ENCODE measurements at places on chromosomes 4 and X.

DNA sequence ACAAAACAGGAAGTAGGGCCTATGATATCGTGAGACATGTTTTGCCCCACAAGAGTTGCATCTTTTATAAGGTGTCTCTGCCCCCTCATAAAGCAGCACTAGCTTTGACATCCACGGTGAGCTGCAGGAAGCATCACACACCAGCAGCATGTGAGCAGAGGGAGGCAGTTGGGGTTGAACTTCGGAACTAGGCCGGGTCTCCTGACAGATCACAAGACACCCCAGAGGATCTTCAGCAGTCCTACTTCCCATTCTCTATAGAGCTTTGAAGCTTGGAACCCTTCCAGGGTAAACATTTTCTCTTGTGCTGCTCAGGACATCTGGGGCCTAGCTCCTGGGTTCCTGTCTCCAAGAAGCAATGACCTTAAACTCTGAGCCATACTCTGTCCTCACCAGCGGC, 27.5 kb downstream of the YY2 start:
- DNase-seq: no peak

GRCh38 chr4:157172011-157172410, 48.5 kb upstream of the GRIA2 start:
- no peak for DNase-seq

DNA sequence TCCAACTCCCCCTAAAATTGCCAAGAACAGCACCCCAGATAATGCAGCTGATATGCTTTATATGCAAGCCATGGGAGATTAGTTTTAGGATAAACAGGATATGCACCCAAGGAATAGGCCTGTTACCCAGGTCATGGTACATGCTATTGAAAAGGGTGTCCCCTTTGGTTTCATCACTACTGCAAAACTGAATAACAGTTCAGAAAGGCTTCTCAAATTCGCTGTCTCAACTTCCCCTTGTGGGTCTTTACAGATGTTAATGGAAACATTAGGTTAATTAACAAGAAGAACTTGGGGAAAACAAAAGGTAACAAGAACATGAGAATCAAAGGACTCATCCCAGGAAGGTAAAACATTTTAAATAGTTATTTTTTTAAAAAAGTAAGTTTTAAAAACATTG, 318.7 kb downstream of the PRR32 start:
- no peak for DNase-seq

GRCh38 chrX:153450114-153450948, 4.5 kb upstream of the TREX2 start:
- no peak for DNase-seq

GRCh38 chr4:3128976-3129375, 54.5 kb downstream of the HTT start:
- no peak for DNase-seq

DNA sequence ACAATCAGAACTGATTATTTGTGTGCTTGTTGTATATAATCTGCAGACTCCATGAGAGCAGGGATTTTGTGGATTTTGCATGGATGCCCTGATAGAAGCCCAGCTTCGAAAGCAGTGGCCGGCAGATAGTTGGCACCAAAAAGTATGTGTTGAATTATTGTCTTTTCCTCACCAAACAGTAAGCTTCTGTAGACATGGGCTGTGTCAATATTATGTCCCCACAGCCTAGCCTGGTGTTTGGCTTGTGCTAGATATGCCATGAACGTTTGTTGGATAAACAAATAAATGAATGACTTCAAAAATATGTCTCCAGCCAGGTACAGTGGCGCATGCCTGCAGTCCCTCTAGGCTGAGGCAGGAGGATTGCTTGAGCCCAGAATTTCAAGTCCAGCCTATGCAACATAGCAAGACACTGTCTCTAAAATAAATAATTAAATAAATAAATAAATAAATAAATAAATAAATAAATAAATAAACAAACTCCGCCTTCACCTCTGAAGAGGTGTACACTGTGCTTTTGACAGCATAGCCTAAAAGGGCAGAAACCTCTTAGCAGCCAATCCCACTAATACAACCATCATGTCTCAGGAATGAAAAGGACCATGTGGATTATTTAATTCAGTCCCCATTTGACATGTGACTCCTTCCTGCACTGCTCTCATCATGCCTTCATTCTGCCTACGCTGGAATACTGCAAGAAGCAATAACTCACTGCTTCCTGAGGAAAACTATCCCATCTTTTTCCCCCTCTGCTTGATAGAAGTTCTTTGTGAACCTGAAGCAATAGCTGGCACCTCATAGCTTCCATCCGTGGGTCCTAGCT, 335.2 kb downstream of the FBXW7 start:
- DNase-seq: no peak

- no peak for DNase-seq
These were observed 37.4 kb downstream of the PPA2 start for GRCh38 chr4:105436414-105436813.

GRCh38 chrX:132169554-132169953, 41.7 kb upstream of the FRMD7 start:
- DNase-seq: no peak

- DNase-seq: no peak
These were observed 1074.7 kb downstream of the ADGRL3 start for GRCh38 chr4:62274782-62275181.

- DNase-seq: no peak
These were observed 52.2 kb downstream of the ADRA2C start for GRCh38 chr4:3818371-3818770.

DNA sequence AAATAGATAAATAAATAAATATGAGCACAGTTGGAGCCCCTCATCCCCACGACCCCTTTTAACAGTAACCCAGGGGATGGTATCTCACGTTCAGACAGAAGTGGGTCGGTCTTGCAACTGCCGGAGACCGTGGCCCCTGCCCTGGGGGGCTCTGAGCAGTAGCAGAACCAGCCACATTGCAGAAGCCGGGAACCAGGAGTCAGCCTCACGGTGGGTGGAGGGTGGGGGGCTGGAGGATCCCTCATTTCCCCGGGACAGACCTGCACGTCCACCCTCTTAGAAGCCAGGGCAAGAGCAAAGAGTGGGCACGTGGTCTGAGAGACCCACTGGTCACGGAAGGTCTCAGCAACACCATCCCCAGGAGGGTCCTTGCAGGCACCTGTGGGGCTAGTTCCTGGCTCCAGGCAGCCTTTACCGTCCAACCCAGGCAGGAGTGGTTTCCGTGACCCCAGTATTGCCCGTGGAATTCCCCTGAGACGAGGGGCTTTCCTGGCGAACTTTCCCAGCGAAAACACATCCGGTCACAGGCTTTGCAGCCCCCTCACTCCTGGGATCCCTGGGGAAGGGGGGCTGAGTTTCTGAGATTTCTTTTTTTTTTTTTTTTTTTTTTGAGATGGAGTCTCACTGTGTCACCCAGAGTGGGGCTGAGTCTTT, 8.8 kb upstream of the IL3RA start:
- DNase-seq: no peak

DNA sequence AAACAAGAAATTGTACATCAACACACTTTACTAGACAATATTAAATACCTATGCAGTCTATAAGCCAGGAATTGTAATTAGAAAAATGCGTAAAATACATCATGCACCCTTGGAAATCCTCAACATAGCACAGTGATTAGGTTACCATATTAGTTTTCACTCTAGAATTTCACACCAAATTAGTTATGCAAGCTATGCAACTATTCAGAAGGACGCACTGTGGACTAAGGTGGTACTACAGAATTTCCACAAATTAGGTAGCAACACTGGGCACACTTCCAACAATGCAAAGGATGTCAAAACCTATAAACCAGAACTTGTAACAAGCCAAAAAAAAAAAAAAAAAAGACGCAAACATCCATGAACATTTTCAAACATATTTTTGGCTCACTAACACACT, 71.1 kb upstream of the ZCCHC13 start:
- no peak for DNase-seq

GRCh38 chr4:75698963-75699228, 25.5 kb upstream of the USO1 start:
- DNase-seq: no peak

DNA sequence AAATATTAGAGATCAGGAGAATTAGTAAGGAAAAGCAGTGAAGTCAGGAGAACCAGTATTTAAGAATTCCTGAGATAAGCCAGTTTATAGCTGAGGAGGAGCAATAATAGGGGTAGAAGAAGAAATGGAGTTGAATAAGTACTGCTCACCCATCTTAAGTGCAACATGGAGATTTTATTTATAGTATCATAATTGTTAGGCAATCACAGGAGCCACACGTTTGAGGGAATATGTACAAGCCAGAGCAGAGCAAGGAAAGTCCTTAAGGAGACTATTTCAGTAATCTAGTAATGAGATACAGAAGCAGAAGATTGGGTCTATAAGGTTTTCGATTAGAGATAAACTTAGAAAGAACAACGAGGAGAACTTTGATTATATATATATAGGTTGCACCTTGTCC, 145.0 kb downstream of the KDM6A start:
- DNase-seq: no peak

All from right forelimb (tissue), 1 donor.